Mucosa of descending colon (tissue), 3 donors: ENCODE measurements at places on chromosomes 6 and 20. TPM values are rescaled to one million over a fixed set of nuclear protein-coding genes. Genes with fewer than 3 reads are reported as not detected.

OR2B6 gene
- total RNA-seq, result not detected

ZBP1 gene
- 1.8 TPM for total RNA-seq

SLC2A4RG gene
- total RNA-seq, result 65.0 TPM

DNA sequence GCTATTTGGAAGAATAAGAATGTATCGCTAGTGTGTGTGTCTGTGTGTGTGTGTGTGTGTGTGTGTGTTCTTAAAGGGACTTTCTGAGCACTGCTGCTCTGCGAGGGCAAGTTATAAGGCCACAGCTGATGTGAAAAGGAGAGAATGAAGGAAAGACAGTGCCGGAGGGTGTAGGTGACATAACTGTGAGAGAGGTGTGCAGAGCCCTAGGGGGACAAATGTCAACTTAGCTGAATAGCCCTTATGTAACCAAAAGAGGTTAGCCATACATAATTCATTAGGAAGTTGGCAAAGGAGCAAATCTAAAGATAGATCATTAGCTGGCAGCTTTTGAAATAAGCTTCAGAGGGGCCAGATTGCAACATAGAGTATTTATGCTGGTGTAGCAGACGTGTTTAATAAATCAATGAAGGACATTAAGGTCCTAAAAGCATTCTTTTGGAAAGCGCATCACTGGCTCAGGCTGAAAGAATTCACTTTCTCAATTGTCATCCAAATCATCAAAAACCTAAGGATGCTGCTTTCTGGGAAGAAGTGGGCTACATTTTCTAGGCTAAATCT, 81.0 kb downstream of the NDUFAF5 start:
- peak; percentile 3 for DNase-seq

DNA sequence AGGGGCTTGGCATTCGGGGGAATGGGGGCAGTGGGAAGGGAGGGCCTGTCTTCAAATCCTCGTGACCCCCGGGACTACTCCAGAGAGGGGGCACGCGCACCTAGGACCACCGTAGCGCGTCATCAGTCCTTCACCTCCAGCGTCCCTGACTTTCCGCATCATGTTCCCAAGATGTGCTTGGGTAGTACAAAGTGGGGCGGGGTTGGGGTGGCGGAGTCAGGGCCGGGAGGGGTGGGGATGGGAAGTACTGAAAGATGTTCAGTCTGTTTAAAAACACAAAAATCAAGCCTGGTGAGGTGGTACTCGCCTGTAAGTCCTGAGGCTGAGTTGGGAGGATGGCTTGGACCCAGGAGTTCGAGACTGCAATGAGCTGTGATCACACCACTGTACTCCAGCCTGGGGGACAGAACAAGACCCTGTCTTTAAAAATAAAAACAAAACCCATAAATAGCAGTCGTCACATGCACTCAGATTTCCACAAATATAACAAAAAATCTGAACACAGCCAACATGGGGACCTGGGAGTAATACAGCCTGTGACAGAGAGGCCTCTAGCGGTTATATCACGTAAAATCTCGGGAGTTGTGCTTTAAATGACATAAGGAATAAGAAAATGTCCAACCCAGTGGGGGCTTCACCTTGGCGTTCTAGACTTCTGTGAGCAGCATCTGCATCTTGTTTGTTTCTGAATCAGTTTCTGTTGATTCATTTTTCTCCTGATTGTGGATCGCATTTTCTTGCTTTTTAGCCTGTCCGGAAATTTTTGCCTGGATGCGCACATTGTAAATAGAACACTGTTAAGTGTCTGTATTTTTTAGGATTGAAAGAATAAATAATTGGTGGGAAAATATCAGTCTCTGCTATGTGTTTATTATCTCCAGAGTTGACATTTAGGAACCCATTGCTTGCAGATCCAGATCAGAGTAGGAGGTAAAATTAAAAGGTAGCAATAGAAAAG, 698 bp upstream of the LRP11 start:
- DNase-seq, result no peak

RUNX2 gene
- 3.4 TPM for total RNA-seq

- no peak for DNase-seq
Measured at GRCh38 chr6:41546475-41546865, 289 bp downstream of the FOXP4 start.

- DNase-seq, result no peak
Measured at GRCh38 chr6:155126727-155127439, 131.8 kb downstream of the TIAM2 start.

GRCh38 chr6:4957521-4958231, 46.2 kb downstream of the RPP40 start:
- DNase-seq, result no peak

GRCh38 chr20:1997483-1998192, 3.8 kb upstream of the PDYN start:
- no peak for DNase-seq

DNA sequence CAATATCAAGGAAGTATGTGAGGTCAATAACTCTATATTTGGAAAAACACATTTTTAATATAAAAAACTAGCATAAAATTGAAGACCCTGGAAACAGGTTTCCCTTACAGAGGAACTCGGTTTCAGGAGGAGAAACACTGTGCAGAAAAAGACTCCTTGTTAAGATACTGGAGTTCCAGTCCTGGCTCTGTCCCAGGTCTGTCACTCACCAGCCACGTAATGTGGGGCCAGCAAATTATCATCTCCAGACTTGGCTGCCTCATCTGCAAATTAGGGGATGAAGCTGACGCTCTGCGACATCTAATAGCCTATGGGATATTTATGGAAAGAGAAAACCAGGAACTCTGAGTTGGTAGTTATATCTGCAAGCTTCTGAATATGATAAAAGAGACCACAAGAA, 702.7 kb downstream of the EPHA7 start:
- DNase-seq, result no peak

DNA sequence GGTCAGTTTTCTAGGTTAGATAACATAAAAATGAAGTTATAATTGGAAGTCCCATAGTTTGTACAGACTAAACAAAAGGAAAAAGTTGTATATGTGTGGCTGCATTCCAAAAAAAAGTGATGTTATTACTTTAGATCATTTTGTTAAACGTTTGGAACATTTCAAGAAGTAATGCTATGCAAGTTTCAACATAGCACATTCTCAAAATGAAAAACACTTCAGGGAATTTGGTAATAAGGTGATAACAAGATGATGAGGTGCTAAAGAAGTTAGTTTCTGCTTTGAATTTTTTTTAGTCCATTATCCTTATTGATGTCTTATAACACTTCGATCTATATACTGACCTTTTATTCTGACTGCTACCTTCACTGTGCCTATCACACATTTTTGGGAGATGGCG, 250.7 kb downstream of the PHF3 start:
- no peak for DNase-seq

VGLL2 gene
- total RNA-seq, result not detected

DNA sequence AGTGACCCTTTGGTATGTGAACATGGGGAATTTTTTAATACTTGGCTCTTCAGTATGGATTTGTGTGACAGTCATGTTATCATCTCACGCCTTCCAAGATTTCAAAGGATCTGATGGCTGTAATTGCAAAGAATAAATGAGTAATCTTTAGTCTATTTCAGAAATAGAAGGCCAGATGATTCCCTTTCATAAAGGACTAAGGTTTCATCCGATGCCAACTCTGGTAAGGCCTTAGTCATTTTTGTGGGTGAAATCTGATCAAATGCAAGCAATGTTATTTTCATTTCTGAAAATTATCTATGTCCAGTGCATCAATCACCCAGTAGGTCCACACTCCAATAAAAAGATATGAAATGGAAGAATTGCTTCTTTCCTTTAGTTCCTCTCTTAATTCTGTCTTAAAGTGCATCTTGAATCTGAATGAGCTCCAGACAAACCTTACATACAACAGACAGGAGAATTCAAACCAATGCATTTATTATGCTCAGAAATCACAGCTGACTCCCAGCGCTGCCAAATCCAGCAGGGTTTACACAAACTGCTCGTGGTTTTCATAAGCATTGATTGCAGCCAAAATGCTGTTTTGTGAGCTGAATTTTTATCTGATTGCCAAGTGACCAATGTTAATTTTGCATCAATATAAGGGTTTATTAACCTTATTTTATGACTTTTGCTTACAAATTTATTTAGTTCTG, 565.2 kb upstream of the MARCKS start:
- no peak for DNase-seq

DNA sequence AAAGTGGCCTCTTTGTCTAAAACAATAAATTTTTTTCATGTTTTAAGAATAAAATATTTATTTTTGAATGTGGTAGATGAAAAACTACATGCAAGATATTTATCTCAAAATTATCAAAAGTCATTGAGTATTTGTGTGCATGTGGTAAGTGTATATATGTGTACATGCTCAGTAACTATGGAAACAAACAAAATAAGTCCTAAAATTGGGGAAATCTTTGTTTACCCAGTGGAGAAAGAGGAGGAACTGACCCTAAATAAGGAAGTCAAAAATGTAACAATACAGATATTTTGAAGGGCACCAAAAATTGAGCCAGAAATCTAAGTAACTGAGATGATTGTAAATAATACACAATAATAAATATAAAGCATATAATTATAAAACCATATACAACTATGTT, 639.2 kb downstream of the MAFB start:
- no peak for DNase-seq

DNA sequence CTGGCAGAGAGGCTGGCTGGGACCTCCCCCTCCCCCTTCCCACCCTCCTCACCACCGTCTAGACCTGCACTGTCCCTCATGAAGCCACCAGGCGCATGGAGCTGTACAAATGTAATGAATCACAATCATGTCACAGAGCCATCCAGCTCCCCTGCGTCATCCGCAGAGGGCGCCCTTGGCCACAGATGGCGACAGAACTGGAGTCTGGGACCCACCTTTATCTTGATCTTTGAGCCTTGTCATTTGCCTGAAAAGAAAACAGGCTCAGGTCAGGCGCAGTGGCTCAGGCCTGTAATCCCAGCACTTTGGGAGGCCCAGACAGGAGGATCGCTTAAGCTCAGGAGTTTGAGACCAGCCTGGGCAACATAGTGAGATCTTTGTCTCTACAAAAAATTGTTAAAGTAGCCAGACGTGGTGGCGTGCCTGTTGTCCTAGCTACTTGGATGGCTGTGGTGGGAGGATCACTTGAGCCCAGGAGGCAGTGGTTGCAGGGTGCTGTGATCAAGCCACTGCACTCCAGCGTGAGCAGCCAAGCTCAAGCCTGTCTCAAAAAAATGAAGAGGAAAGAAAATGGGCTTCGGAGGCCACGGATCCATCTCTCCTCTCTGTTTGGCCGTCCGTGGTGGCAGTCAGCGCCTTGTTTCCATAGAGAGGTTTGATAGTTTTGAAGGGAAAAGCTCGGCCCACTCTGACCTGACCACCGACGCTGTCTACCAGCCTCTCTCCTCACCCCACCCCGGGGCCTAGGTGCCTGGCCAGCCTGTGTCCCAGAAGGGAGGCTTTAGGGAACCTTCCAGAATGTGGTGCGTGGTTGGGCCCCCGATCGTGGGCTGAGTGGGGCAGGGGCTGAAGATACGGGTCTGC, 6.2 kb downstream of the COL9A3 start:
- no peak for DNase-seq

GRCh38 chr6:150732765-150733539, 132.6 kb upstream of the MTHFD1L start:
- no peak for DNase-seq

BPIFB1 gene
- total RNA-seq, result not detected

DNA sequence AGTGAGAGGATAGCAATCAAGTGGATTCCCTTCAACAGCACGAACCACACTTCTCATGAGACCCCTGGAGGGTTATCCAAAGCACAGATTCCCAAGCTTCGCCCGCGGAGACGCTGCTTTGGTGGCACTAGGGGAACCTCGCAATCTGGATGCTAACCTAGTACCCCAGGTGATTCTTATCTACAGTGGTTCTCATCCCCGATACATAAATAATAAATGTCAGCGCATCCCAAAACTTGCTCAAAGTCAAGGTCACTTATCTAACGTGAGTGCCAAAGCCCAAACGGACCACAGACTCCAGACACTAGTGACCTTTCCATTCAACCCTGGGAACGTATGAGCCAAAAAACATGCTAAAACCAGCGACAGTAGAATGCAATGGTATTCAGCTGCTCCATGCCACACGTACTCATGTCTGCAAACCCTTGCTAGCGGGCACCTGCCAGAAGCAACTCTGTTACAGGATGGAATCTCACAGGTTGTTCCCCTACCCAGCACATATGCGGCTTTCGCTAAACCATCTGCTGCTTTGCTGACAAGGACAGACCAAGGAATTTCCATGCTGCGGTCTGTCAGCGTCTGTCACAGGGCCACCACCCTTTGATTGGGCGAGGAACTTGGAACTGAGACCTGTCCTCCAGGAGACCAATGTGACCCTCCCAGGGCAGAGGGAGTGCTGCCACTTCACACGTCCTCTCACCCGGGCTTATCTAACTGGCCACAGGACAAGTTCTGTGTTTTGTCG, 16.8 kb downstream of the MYLK4 start:
- DNase-seq, result no peak

AGER gene
- total RNA-seq, result 5.3 TPM

DNA sequence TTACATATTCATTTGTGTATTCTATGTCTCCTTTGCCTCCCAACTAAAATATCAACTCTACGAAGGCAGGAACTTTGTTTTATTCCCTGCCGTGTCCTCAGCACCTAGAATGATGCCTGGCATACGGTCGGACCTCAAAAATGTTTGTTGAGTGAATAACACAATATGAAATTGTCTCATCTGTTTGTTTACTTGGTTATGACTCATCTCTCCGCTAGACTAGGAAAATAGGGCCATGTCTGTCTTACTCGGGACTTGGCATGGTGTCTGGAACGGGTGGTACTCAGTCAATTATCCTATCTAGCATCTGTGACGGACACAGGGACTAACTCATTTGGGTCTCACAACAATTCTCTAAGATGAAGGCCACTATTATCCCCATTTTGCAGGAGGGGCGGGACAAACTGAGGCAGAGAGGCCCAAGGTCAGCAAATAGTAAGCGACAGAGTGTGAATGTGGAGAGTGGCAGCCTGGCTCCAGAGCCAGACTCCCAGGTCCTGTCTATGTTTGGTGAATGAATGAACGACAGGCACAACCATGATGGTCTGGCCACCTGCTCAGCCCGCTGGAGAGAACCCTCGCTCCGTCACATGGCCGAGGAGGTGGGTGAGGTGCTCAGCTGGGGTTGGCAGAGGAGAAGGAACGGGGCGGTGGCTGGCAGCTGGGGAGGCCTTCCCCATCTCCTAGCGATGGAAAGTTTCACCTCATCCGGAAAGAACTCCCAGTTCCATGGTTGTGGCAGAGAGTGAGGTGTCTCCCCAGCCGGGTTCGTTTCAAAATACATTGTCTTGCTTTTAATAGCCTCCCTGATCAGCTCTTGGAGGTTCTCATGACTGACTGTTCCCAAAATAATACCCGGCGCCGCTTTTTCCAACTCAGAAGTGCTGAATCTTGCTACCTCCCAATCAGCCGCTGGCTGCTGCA, 27.6 kb upstream of the NFATC2 start:
- no peak for DNase-seq
